ENCODE measurements at places on chromosomes 11 and 22.

DNA sequence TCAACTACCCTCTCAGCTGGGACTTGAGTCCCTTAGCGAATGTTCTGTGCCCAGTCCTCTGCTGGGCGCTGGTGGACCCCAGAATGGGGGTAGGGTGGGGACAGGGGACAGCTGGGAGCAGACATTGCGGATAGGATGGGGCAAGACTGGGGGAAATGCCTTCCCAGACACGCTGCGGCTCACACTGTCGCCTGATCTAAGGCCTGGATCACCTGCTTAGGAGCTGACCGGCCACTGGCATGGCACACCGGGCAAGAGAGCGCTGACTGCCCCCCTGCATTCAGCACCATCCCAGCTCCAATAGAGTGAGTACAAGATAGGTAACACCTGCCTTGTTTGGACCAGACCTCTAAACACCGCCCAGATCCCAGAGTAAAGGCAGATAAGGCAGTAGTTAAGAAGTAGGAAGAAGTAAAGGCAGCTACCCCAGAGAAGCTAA, 1.4 kb downstream of the ARVCF start:
- DNase-seq: no peak

DNA sequence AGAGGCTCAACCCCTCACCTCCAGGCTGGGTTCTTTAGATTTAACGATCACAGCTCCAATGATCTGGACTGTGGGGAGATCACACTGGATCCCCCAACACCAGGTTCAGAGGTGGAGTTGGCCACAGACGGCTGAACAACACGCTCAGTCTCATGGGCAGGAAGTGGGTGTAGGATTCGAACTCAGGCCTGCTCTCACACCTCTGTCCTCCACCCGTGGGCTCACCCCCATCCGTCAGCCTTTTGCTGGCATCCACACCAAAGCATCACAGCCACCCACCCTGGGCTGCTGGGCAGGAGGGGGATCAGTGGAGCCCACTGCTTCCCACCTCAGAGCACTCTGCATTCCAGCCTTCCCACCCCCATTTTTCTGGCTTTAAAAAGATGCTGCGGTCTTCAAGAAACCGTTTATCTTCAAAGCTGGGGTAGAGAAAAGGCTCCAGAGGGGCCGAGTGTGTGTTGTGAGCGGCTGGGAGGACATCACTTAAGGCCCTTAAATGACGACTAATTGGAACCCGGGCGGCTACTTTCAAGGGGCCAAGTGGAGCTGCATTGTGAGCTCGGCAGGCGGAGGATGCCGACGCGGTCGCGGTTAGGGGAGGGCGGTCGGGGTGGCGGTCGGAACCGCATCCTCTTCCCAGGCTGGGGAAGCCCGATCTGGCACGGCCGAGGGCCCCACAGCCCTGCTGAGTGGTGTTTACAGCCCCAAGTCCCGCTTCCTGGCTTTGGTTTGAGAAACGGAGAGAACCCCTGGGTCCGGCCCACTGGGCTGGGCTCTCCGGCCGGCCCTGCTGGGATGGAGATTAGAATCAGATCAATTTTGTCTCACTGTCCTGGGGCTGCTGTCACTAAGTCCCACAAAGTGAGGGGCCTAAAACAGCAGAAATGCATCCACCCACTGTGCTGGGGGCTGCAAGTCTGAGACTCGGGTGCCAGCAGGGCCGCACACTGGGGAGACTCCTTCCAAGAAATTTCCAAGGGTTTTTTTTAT, 15.9 kb upstream of the FGF3 start:
- no peak for DNase-seq

DNA sequence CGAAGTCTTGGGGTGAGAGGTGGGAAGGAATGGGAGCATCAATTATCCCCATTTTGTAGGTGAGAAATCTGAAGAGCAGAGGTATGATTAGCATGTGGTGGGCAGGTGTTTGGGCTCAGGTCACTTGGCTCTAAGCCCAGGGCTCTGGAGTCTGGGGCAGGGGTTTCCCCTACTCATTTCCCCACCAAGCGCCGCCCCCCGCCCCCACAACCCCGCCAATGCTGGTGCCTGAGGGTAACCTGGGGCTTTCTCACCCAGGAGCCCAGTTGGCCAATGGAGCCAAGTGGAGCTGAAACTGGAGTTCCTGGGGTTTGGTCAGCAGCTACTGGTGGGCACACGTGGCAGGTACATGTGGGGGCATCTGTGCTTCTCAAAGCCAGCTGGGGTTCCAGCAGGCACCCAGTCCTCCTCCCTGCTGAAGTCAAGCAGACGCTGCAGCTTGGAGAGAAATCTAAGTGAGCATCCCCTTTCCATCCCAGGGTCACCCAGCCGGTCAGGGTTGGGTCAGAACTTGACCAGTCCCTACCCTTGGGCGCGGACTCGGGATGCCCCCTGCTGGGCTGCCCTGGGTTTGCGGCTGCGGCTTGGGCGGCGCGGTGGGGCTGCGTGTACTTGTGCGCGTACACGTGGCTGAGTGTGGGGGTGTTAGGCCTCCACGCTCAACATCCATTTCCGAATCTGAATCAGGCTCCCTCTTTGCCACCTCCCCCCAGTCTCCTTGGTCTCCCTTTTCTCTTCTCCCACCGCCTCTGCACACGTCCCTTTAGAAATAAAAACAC, 1.7 kb upstream of the CHRM1 start:
- DNase-seq: peak; percentile 32

DNA sequence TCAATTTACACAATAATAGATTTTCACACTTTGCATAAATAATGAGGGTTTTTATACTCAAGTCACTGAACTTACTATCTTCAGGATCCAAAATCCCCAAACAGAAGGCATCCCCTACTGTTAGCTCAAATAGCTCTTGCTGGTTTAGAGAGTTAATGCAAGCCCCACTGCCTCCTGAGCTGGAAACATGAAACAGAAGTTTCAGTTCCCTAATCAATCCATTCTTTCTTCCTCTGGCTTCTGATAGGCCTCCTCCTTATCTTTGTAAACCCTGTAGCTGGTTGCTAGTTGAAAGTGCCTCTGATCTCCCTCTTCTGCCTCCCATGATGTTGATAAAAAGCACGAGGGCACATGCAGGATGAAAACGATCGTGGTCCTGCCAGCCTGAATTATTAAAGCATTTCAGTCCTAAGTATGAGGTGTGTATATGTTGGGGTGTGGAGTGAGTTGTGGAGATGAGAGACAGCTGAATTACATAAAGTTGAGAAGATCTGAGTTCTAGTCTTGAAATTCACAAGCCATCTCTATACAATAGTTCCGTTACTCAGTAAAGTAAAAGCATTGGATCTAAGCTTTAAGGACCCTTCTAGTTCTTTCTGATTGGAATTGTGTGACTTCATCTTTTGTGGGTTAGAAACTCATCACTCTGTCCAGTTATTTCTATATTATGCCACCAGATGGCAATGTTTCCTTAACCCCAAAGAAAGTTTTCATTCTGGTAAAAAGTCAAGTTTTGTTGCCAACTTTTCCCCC, 35.0 kb upstream of the EHF start:
- no peak for DNase-seq

DNA sequence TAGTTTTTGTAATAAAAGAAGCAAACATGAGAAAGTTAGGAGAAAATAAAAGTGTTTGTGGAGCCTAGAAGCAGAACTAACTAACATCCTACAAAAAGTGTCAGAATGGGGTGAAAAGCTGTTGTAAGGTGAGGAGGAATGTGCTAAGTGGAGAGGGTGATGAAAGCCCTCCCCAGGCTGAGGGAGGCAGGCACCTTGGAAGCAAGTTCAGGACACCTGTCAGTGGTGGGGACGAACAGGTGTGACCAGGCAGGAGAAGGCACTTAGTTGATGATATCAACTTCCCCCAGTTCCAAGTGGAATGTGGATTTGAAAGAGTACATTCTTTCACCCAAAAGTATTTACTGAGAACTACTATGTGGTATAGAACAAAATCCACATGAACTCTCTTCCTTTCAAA, 18.7 kb upstream of the BMAL1 start:
- DNase-seq: no peak

DNA sequence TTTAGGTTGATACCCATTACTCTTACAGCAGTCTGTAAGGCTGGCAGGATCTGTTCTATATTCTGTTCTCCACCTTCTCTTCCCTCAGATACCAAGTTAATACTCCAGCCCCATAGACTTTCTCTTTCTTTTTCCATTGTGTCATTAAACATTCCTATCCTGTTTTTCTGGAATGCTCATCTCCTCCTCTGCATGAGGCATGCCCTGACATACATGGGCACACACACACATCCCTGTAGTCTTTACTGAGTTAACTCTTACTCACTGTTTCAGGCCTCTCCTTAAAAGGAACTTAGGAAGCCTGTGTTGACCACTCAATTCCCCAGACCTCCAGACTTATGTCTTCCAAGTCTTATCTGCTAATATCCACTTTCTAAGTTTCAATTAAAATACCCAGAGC, 476.8 kb downstream of the METTL15 start:
- no peak for DNase-seq

- no peak for DNase-seq
Measured at GRCh38 chr11:95501761-95502266, 270.8 kb upstream of the SESN3 start.

DNA sequence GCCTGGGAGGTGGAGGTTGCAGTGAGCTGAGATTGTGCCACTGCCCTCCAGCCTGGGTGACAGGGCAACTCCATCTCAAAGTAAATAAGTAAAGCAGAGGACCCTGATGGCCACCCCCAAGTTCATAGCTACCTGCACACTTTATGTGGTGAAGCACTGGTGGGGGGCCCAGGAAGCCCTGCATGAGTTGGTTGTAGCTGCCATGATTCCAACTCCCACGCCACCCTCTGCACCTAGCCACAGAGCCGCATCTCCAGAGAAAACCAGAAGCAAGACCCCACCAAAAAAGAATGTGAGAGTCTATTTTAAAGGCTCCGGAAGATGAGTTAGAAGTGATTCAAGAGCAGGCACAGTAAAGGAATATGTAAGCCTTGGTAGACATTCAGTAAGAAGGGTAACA, 20.4 kb upstream of the TMA7B start:
- no peak for DNase-seq

- no peak for DNase-seq
Measured at GRCh38 chr22:36055376-36056295, 27.0 kb upstream of the RBFOX2 start.

DNA sequence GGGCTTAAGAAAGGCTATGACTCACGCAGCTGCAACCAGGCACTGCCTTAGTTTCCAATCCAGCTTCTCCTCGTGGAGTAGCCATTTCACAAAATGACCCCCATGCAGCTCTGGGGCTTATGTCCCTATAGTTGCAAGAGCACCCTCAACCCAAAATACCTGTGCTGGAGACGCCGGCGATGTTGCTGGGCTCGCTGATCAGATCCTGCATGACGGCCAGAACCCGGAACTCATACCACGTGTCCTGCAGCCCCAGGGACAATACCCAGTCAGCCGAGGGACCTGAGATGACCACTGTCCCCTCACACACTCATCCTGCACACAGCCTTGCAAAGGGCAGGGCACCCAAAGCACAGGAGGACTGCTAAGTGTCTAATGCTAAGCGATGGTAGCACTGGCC, 32.1 kb downstream of the IGSF9B start:
- no peak for DNase-seq

DNA sequence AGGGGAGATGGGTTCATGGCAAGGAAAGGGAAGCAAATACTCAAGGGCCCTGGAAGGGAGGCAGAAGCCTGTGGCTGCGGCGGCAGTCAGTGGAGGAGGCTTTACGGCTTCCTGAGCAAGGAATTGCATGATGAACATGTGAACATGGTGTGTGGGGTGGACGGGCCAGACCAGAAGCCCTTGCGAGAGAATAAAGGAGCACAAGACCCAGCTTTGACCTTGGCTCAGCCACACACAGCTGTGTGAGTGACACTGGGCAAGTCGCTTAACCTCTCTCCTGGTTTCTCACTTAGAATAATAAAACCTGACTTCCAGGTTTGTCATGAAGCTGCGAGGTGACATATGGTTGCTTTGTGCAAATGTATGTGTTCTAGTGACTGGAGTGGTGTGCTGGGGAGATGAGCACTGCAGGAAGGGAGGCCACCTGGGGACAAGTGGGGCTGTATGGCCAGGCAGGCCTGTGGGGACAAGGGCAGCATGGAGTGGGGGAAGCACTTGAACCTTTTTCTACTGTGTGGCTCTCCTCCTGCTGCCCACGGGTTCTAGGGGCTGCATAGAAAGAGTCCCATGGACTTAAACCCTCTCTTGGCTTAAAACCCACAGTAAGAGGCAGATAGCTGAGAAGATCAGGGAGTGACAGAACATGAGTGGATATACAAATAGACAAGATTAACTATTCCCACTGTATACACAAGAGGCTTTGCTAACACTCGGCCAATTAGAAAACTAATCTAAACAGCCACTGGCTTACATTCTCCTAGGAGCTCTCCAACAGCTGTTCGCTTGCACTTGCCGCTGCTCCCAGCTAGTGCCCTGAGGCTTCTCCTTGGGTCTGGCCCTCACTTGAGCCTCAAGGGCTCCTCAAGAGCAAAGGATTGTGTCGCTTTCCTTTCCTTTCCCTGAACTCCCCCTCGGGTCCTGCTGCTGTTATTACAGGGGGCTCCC, 67.3 kb upstream of the CDON start:
- DNase-seq: no peak

DNA sequence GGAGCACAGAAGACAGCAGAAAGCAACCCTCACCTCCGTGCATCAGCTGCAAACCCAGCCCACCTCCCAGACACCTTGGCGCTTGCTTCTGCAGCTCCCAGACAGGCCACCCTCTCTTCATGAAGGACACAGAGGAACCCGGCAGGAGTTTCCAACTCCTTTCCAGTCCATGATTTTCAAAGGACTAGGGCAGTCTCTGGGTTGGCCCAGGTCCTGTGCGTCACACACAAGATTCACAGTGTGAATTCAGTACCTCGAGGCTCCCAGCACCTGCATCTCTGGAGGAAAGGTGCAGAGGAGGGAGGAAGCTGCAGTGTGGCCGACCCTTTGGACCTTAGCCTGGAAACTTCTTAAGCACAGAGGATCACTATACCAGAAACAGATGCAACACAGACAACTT, 61.0 kb upstream of the BID start:
- DNase-seq: no peak

GRCh38 chr11:44766972-44767278, 40.2 kb downstream of the TSPAN18 start:
- no peak for DNase-seq

GRCh38 chr11:127564810-127565209, 564.2 kb upstream of the KIRREL3 start:
- no peak for DNase-seq

- DNase-seq: no peak
Measured at GRCh38 chr11:5831196-5831829, 10.4 kb downstream of the OR52E6 start.

GRCh38 chr11:34105079-34105956, at the start of gene NAT10:
TSS of gene NAT10 (plus strand) at chr11:34105629. CDS start at chr11:34108226, 2,597 bp downstream.
- peak; percentile 98 for DNase-seq
